Lower lobe of right lung (tissue), 2 donors: ENCODE measurements at places on chromosomes 16 and 17.

DNA sequence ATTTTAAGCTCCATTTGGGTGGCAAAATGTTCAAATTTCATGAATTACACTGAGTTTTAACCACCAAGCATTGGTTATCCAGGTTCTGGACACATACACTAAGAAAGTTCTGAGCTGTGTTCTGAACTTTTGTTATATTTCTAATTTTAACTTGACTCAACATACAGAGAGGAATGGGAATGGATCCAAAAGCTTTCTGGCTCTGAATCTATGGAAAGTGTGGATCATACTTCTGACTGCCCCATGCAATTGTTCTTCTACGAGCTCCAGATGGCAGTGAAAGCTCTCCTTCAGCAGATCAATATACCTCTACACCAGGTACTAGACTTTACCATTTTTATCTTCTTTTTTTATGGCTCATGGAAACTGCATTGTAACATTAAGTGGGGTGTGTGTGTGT, 113.0 kb upstream of the NOG start:
- no peak for DNase-seq

DNA sequence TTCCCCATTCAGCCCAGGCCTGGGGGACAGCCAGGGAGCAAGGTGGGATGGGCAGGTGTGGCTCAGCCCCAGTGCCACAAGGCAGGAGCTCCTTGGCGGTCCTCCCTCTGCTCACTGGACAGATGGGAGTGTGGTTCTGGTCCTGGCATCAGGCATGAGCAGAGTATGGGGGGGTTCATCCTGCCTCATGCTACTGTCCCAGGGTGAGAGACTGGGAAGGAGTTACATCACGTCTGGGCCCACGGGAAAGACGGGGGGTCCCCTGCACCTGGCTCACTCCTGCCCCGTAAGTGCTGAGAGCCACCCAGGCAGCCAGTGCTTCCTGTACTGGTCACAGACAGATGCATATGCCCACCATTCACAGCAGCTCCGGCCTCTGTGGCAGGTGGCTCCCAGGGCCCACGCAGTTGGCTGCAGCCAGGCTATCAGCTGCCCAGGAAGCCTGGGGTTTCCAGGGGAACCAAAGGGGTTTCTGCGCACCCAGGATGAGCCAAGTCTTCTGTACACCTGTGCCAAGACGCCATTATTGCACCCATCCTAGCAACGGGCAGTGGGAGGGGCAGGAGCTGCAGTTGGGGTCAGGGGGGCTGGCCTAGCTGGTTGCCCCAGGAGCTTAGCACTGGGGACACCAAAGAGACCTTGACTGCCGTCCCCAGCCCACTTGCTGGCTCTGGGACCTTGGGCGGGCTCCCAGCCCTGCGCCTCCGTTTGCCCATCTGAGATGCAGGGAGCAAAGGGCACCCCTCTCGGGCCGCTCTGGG, 1.9 kb downstream of the BAIAP3 start:
- no peak for DNase-seq

GRCh38 chr16:84538222-84538840, 33.9 kb upstream of the MEAK7 start:
- no peak for DNase-seq

DNA sequence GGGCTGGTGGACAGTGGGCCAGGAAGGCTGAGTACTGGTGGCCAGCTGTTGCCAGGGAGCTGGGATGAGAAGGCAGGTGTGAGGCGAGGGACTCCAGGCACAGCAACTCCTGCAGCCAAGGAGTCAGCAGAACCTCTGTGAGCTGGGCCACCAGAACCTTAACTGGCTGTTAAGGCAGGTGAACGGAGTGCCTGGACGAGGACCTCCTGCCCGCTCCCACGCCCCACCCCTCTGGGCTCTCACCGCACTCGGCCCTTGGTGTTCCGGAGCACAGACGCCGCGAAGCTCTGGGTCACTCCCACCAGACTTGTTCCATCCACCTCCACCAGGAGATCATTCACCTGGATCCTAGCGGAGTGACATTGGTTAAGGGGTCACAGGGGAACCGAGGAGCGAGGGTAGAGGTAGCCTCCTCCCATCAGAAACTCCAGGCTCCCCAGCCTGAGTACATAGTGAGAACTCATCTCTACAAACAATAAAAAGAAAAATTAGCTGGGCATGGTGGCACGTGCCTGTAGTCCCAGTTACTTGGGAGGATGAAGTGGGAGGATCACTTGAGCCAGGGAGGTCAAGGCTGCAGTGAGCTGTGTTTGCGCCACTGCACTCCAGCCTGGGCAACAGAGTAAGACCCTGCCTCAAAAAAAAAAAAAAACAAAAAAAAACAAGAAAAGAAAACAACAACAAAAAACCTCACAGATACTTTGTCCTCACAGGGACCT, 9.3 kb downstream of the PPP1R9B start:
- no peak for DNase-seq

- no peak for DNase-seq
These were observed 49.9 kb upstream of the CPNE2 start for GRCh38 chr16:57042157-57043111.

DNA sequence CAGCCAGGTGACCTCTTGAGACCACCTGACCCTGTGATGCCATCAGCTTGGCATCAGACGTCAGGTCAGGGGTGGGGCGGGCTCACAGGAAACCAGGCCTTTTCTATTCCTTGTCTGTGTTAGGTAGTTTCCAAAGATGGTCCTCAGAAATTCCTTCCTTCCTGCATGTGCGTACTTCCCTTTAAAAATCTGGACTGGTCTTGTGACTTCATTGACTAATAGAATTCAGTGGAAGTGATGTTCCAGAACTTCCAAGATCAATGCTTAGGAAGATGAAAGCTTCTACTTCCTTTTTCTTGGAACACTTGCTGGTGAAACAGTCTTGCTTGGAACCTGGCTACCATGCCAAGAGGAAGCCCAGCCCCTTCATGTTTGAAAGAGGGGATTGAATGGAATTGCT, 10.0 kb upstream of the N4BP1 start:
- no peak for DNase-seq

DNA sequence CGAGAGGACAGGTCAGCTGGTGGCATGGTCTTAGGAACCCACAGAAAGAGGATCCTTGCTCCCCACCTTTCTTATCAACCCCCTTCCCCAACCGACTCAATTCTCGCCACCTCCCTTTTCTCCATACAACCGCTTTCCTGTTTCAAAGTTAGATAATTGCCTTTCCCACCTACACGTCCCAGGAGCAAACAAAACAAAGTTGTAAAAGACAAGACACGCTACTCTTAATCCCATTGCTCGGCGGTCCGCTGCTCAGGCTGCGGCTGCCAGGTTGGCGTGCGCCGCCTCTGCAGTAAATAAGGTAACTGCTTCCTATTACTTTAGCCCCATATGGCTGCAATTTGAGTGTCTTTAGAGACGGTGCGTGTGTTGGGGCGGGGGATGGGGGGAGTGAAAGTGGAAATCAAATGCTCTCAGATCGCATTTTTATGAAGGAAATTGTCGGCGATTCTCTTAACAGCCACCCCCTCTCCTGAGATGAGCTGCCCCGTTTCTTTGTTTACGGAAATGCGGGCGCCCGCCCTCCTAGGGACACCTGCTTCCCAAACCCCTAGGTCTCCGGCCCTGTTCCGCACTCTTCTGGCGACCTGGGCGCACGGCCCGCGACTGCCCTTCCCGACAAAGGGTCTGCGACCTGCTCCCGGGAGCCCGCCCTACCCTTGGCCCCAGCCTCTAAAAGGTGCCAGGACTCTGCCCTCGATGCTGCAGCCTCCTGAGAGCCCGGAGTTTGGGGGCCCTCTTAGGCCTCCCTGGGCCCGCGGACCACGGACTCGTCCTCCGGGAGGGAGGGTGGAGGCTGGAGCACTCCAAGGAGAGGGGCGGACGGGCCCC, 3.7 kb upstream of the CBX8 start:
- no peak for DNase-seq

- no peak for DNase-seq
These were observed 21.2 kb downstream of the AKAP1 start for GRCh38 chr17:57106107-57106835.

- no peak for DNase-seq
These were observed 1.1 kb upstream of the TRPV3 start for GRCh38 chr17:3558603-3559269.

- no peak for DNase-seq
These were observed 167.2 kb downstream of the CYB561 start for GRCh38 chr17:63278728-63279442.

GRCh38 chr16:29848420-29849297, 14.4 kb downstream of the CDIPT start:
- DNase-seq = peak; percentile 85

- no peak for DNase-seq
These were observed 5.1 kb downstream of the MMD start for GRCh38 chr17:55416470-55417052.

- DNase-seq = no peak
These were observed 748 bp downstream of the ATF7IP2 start for GRCh38 chr16:10386517-10387100.

DNA sequence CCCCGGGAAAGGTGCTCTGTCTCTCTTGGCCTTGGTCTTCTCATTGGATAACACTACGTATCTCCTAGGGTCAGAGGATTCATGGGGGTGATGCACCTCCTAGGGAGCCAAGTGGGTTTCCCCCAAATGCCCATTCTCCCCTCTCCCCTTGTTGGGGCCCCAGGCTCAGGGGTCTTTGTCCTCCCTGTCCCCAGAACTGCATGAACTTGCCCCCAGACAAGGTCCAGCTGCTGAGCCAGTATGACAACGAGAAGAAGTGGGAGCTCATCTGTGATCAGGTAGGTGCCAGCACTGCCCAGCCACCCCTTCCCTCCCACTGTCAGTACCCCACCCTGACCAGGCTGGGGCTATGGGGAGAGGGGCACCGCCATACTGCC, 8.7 kb downstream of the FMNL1 start:
- no peak for DNase-seq

DNA sequence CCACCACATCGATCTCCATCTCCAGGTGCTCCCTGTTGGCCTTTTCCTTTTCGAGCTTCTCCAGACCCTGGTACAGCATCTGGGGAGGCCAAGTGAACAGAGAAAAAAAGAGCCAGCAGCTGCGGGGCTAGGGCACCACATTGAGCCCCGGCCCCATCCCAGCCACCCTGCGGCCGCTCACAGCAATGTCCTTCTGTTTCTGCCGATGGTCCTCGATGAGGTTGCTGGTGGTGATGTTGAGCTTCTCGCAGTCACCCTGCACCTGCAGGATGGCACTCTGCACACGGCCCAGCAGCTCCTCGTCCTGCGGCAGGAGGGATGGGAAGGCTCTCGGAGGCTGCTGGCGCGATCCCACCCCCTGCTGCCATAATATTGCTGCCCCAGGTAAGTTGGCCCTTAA, 15.5 kb downstream of the UBALD2 start:
- DNase-seq = no peak

- no peak for DNase-seq
These were observed 20.8 kb upstream of the TMIGD1 start for GRCh38 chr17:30354701-30355100.

GRCh38 chr16:23342083-23342640, 40.1 kb downstream of the SCNN1B start:
- DNase-seq = no peak

GRCh38 chr16:14325502-14326401, 254.6 kb downstream of the MRTFB start:
- DNase-seq = no peak
